ENCODE measurements at places on chromosomes 4 and X.

DNA sequence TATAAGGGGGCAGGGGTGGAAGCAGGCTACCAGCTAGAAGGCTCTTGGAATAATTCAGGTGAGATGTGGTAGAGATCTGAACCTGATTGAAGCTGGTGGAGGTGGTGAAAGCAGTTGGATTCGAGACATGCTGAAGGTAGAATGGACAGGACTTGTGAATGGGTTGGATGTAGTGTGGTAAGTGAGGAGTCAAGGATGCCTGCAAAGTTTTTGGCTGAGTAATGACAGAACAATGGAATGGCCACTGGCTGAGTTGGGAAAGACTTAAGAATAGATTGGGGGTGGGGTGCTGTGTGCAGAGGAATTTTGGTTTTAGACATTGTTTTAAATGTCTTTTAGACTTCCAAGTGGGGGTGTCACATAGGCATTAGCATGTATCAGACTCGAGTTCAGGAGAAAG, 33.5 kb downstream of the HPF1 start:
- no peak for DNase-seq

- no peak for DNase-seq
These were observed 90.7 kb upstream of the JADE1 start for GRCh38 chr4:128718768-128719167.

GRCh38 chr4:153514001-153514526, 47.9 kb downstream of the TMEM131L start:
- no peak for DNase-seq

- no peak for DNase-seq
These were observed 200.3 kb upstream of the NHS start for GRCh38 chrX:17174671-17175070.

DNA sequence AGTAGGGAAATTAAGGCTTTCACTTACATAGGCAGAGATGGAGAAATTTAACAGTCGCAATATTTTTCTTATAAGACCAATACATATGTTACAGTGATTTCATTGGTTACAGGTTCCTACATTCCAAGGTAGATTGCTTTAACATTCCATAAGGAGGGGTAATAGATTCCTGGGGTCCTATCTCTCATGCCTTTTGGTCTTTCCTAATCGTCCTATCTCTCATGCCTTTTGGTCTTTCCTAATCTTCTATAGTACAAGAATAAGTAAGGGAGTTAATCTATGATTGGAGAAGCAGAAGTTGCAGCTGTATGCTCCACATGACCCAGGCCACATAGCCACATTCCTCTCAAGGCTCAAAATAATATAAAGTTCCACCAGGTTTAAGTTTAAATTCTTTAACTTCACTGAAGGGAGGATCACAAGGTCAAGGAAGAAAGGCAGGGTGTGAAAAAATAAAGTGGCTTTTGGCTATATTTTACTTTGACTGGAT, 285.0 kb upstream of the BOD1L1 start:
- no peak for DNase-seq

Measured in RWPE2 (cell line).